ENCODE measurements at places on chromosomes 4 and X.

DNA sequence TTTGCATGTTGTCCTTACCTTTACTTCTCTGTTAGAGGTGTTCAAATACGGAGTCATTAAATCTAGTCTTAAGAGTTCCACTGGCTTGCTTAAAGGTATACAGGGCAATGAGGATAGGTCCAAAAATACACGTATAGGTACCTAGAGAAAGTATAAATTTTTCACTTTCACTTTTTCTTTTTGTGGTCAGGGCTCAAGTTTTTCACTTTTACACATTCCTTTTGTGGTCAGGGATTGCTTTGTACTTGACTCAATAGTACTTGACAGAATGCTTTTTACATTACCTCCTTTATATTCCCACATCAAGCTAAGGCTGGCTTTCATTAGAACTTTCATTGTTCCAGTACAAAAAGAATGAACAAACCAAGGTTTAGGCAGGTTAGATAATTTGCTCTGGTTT is 21.7 kb downstream of the TMEM184C start:
- DNase-seq: no peak

DNA sequence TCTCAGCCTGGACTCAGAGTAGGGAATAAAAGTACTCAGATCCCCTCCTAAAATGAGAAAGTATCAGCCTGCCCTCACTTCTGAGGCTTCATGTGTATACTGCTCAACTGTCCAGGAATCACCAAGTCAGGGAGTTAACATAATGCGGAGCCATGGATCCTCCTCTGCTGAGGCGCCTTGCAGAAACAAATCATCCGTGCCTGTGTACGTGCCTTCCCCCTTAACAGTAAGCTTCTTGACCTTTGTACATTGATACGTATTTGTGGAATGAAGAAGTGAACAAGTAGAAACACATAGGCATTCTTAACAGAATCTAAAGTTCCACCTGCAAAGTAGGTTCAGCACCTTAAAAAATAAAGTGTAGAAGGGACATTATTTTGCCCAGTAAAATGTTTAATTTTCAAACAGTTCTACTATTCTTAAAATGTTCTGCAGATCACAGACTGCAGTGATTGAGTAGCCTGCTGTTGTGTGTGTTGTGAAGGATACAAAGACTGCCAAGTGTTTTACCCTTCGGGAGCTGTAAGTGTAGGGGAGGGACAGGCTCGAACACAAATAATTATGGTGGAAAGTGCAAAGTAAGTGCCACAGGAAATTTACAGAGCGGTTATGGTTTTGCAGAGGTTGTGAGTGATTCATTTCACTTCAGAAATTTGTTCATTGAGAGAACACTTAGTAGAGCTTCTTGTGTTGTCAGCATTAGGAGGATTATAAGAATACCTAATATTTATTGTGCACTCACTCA is 61.9 kb downstream of the ARHGAP10 start:
- no peak for DNase-seq

DNA sequence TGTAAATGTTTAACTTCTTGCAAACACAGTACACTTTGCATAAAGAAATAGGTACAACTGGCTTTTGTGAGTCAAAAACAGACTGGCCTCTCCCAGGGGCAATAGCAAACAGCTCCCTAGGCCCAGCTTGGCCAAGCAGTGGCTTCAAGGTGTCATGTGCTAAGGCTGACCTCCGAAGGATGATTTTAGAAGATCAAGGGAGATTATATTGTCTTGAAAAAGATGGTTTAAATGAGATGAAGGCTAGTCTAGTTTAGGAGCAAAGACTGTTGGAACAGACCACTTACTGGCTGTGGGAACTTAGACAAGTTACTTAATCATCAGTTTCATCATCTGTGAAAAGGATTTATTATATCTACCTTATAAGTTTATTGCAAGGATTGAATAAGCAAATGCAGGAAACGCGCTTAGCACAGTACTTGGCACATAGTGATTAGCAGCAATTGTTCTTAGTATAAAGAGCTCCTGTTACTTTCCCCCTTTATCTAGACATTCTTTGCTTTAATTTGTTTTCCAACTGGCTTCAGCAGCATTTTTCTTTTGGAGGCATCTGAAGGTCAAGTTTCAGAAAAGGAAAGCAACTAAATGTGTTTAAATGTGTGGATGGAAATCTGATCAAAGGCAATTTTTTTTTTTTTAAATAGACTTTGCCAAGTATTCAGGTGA is 17.2 kb downstream of the ANXA3 start:
- DNase-seq: no peak

DNA sequence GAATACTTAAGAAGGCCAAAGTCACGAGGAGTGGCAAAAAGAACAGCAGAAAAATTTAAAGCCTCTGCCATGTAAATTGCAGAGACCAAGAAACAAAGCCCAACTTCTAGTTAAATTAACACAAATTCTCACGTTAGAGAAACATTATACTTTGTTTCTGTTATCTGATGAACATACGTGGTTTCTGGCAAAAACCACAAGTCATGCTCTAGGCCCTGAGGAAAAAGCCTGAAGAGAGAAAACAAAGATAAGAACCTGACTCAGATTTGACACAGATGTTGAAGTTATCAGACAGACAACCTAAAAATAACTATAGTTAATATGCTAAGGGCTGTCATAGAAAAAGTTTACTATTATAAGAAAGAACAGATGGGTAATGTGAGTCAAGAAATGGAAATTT is 149.1 kb upstream of the PCDH10 start:
- no peak for DNase-seq

All from stimulated activated naive CD8-positive, alpha-beta T cell treated with anti-CD3 and anti-CD28 coated beads, Interleukin-15, Interleukin-2, amounts not matched to agents 100 U/mL and 50 U/mL, for 24 hours (primary cell).